GOT3 (cell line): ENCODE measurements at places on chromosomes 16 and 17.

DNA sequence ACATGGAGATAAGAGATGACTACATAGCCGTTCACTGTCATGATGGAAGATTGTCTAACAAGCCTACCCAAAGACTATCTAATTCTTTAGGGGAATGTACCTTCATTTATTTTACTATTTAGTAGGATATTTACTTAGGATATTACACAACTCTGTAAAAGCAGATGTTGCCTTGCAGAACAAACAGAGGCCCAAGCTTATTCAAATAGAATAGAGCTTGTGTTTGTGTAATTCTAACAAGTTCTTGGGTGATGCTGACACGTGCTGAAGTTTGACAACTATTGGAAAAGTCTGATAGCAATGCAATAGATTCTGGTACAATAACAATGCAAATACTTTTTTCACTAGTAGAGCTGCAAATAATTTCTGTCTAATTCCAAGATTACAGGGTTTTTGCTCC lies 447.6 kb downstream of the TOX3 start:
- no peak for DNase-seq

- DNase-seq, result peak; percentile 63
These were observed 15.7 kb downstream of the ADAM11 start for GRCh38 chr17:44774271-44775135.

DNA sequence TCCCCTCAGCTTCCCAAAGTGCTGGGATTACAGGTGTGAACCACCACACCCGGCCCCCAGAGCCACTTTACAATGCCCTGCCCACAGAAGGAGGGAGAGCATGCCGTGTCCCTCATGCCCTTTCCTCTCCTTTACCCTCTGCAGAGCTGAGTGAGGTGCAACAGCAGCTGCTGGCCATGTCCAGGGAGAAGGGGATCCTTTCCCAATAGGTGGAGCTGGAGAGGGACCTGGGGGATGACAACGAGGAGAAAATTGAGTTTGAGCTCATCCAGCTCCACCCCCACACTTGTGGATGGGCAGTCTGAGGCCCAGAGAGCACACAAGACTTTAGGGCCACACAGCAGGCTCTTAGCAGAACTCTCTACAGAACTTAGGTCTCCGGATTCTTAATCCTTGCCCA lies 7.9 kb upstream of the GSDMA start:
- DNase-seq, result no peak

- DNase-seq, result no peak
These were observed 1174.8 kb downstream of the CDH11 start for GRCh38 chr16:63947022-63947421.
